ENCODE measurements at places on chromosomes 12 and 14.
A peak's percentile ranks its signal among the peaks of the same experiment; 100 is the strongest.

DNA sequence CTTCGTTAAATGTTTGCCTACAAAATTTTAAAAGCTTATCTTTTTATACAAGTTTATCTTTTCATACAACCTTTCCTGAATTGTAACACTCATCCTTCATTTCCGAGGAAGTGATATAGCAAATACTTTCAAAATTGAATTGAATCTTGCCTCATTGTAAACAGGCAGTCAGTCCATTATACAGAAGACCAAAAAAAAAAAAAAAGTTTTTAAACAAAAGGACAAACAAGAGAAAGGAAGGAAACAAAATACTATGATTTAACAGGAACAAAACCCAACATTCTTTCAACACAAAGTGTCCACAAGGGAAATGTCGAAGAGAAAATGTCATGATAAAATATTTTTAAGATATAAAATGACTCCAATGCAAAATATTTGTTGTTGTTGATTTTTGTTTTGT lies 8.5 kb downstream of the ATF7 start:
- DNase-seq, result no peak

DNA sequence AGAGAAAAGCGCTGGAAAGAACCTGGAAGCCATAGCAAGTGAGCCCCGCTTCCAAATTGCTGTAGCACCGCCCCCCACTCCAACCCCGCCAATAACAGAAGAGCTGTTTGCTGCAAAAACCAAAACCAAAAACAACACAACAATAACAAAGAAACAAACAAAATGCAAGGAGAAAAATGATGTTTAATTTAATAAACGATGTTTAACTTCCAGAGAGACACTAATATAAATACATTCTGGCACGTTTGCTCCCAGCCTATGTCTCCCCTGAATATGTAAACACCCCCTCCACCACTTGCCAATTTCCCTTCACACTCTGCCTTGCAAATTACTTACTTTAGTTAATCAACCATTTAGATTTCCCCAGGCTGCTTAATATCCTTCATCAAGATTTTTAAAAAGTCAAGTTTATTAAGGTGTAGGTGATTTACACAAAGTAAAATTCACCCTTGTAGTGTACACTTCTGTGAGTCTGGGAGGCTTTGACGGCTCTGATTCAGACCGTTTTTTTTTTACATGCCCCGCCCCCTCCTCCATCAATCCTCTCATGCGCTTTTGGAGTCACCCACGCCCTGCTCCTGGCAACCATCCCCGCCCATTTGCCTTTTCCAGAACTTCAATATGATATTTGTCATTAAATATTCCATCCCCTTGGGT lies 482 bp upstream of the IFI27L2 start:
- peak; percentile 57 for DNase-seq

DNA sequence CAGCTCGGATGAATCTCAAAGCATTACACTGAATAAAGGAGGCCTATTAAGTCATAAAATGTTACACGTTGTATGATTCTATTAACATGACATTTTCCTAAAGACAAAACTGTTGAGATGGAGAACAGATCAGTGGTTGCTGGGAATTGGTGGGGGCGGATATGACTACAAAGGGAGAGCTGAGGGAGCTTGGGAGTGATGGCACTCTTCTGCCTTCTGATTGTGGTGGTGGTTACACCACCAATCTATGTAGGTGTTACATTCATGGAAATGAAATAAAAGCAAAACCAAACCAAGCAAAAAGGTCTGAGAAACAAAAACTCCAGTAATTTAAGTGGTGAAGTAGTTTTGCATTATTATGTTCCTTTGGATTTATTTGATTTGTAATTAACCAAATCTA lies 16.4 kb upstream of the EVL start:
- DNase-seq, result no peak

GRCh38 chr12:52120951-52121823 lies 41.7 kb downstream of the SMIM41 start:
- no peak for DNase-seq

DNA sequence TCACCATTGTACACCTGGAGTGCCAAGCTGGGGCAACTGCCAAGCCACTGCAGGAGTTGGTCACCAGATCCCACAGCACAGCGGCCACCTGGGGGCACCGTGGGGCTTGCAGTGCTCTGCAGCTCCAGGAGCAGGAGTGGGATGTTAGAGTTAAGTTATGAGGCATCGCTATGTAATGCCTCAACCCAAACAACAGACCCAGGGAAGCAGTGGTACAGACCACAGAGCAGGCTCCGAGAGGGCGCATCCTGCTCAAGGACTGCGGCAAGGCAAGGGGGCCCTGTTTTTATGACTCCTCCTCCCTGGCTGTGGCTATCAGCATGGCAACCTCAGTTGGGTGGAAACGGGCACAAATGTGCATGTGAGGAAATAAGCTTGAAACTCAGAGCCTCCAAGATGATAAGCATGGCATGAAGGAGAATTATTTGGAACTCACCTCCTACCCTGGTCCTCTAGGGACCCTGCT lies 63.1 kb downstream of the ARL6IP4 start:
- DNase-seq, result peak; percentile 81

DNA sequence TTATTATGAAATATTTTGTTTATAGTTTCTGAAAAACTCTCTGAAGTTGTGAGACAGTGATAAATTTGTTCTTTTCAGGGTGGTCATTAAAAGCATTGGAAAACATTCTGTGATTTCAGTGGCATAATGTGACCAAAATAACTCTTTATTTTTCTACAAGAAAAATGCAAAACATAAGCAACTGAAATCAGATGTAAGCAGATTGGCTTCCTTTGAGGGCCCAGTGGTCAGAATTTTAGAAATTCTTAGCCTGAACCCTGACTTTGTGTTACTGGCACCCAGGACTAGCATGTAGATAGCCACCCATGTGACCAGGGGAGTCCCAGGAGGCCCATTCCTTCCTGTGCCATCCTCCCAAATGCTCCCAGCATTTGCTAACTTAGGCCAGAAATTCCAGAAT lies 145.6 kb upstream of the SLC38A2 start:
- no peak for DNase-seq

GRCh38 chr12:6016756-6017155 lies 71.7 kb upstream of the ANO2 start:
- no peak for DNase-seq

- no peak for DNase-seq
These were observed 127.1 kb downstream of the ITPR2 start for GRCh38 chr12:26705851-26706250.

GRCh38 chr12:91493308-91493707 lies 310.7 kb upstream of the DCN start:
- no peak for DNase-seq

- DNase-seq, result no peak
These were observed 4.9 kb downstream of the RHOJ start for GRCh38 chr14:63209160-63209559.

DNA sequence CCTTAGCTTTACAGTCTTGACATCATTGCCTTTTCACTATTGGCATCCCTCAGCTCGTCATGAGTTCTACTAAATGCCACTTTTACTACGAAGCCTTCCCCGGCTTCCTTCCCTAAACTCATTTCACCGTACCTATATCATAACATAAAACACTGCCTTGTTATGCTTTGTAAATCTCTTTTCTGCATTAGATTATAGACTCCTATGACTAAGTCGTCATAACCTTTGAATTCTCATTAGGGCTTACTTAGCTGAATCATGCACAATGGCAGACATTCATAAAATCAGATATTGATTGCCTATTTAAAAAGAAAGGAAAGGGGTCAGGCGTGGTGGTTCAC lies 21.0 kb downstream of the BTG1 start:
- no peak for DNase-seq

- no peak for DNase-seq
These were observed 32.8 kb downstream of the CCNK start for GRCh38 chr14:99513946-99514551.

DNA sequence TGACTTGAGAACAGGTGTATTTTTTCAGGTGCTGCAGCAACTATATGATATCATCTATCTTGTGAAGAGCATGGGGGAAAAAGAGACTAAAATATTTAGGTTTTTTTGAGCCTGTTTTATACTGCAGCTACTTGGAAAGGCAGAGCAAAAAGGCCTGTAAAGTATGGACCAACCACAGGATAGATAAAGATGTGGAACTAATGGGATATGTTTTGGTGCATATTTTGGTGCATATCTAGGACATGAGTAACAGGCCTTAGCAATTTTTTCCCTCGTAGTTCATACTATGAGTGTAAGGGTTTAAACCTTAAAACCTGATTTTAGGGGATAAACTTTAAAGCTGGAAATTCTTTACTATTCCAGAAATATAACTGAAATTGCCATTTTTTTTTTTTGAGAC lies 6.0 kb upstream of the GTSF1 start:
- DNase-seq, result no peak

GRCh38 chr12:116130431-116130830 lies 147.1 kb downstream of the MED13L start:
- no peak for DNase-seq

GRCh38 chr12:105986779-105987684 lies 151.7 kb downstream of the NUAK1 start:
- no peak for DNase-seq

DNA sequence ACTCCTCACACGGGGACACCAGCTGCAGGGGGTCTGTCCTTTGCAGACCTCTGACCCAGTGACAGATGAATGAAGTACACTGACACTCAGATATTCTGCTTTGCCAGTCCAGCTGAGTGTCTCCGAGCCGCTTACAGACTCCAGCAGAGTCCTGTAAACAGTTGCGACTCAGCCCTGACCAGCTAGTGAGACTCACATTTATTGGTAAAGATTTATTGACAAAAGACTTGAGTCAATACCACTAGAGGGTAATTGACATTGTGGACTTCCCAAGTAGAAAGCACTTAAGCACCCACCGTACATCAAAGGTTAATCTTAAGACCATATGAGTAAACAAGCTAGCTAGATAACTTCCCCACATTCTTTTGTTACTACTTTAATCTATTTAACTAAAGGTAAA lies 9.8 kb upstream of the FKBP4 start:
- DNase-seq, result no peak

GRCh38 chr14:95328729-95329503 lies 9.2 kb upstream of the CLMN start:
- DNase-seq, result no peak

DNA sequence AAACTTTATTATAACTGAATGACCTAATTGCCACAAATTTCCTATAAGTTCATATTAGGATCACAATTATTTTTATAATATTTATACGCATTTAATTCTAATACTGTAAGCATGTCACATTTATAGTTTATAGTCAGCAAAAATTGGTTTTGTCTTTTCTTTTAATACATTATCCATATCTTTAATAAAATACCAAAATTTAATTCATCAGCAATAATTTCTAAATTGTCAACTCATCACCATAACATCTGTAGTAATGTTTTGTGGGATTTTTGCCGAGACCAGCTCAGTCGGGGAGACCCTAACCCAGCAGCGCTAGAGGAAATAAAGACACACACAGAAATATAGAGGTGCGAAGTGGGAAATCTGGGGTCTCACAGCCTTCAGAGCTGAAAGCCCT lies 254.2 kb downstream of the KIF21A start:
- no peak for DNase-seq

DNA sequence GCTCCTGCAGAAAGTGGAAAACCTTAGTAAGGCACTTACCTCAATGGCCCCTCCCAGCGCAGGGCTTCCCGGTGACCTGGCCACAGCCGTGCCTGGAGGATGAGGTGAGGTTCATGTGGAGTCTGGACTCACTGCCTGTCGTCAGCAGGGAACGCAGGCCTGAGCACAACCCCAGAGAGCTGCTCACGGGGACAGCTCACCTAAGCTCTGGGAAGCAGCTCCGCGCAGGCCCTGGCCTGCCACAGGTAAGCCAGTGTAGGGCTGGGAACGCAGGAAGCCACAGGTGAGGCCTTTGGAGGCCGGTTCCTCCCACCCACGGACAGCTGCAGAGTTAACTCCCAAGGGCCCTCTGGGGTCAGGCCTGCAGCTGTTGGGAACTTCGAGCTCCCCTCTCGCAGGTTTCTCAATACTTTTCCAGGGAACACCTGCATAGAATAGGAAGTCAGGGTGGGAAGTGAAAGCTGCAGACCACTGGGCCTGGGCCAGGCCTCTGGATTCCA lies 32.7 kb downstream of the ANAPC7 start:
- DNase-seq, result no peak

DNA sequence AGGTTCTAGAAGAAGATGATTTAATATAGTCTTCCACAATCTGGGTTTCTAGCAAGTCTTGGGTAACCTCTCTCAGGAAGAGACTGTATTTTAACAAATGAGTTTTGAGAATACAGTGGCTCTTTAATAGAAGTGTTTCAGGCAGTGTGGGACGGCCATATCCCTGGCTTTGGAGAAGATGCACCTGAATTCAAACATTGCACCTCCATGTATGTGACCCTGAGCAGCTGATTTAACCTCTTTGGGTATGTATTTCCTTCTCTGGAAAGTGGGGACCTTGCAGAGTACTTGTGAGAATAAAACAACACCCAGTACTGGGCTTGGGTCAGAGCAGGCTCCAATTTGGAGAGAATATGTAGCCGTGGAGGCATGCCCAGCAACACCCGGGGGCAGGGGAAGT lies 15.8 kb upstream of the VRK1 start:
- no peak for DNase-seq

DNA sequence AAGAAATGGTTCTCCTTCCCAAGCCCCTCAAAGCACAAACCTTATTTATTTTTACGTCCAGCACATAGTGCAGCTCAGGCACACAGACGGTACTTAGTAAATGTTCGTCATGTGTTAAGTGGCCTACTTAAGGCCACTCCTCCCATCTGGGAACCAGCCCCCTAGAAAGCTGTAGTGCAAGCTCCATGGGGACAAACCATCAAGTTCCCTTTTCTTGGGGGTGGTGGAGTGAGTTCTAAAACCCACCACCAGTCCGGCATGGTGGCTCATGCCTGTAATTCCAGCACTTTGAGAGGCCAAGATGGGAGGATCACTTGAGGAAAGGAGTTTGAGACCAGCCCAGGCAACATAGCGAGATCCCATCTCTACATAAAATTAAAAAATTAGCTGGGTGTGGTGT lies 49.4 kb downstream of the PITPNM2 start:
- DNase-seq, result no peak

- DNase-seq, result no peak
These were observed 56.9 kb upstream of the TCL1A start for GRCh38 chr14:95770777-95771176.

GRCh38 chr14:68569970-68570409 lies 222.9 kb downstream of the ZFP36L1 start:
- no peak for DNase-seq

GRCh38 chr12:52249511-52250047 lies 16.5 kb downstream of the KRT7 start:
- DNase-seq, result no peak

DNA sequence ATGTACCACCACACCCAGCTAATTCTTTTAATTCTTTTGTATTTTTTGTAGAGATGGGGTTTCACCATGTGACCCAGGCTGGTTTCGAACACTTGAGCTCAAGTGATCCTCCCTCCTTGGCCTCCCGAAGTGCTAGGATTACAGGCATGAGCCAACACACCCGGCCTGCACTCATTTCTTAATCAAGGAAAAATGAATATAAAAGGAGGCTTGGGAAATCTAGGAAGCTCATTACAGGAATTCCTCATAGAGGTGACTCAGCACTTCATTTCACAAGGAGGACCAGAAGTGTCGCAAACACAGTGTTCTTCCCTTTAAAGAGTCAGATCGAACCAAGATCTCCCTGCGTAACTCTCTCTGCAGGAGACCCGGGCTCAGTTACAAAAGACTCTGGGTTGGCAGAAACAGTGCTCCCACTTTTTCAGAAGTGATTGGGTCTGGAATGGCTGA lies 30.3 kb downstream of the NFKBIA start:
- no peak for DNase-seq

Data from ecto neural progenitor cell (in vitro differentiated cells).